NCI-H1694 (cell line): ENCODE measurements at places on chromosomes 5 and 9.

DNA sequence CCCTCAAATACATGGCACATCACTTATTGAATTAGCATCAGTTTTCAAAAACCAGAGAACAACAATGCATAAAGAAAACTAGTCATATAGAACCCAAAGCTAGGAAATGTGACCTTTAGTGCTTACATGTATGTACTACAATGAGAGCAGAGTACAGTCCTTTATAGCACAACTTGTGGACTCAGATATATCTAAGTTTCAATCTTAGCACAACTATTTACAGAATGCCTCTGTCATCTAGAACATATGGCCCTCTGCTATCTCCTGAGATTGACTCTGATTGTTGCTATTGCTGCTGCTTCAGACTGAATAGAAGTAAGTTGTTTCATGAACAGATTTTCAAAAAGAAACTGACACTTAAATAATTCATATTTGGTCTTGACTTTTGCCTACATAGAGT, 1536.2 kb downstream of the EFNA5 start:
- no peak for DNase-seq

GRCh38 chr5:1658665-1659064, 134.9 kb upstream of the LPCAT1 start:
- DNase-seq = no peak

DNA sequence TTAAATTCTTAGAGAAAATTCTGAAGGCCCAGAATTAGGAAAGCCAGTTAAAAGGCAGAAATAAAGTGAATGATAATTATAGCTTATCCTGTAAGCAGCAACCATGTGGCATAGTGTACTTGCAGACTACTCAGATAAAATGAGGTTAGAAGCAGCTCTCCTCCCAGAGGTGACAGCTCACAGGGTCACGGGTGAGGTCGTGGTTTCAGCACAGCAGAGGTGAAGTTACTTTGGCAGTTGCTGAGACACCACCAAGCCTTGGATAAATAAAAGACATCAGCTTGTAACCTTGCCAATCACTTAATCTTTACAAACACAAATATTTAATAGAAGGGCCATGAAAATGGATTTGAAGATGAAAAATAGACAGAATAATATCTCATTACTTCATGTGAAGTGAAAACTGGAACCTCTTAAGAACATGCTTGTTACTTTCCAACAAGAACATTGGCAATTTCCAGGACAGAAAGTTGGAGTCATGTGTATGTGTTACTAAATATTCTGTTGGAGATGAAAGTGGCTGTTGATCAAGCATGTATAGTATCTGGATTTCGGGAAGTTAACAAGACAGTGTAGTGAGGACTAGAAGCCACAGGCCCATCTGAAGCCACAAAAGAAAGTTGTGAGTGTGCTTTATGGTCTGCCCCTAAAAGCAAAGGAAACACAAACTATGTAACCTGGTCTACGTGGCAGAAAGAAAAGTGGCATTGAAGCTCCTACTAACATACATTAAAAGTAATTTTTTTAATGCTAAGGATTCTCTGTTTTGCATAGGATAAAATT, 134.4 kb downstream of the ERCC6L2 start:
- no peak for DNase-seq

GRCh38 chr5:56116599-56117141, 116.5 kb downstream of the ANKRD55 start:
- DNase-seq = no peak

DNA sequence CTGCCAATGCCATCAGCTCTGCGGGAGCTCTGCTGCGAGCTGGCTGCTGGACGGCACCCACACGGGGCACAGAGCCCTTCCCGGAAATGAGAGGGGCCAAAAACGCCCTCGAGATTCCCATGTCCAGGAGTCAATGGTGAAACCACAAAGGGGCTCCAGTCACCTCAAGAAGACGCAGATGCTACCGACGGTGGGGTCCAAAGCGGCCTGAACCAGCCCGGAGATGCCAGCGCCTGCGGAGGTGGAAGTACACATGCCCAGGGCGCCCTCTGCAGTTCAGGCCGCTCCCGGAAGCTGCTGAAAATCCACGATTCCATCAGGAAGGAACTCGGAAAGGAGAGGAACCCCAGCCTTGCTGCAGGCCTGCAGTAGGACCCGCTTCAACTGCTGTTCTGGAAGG, 82.4 kb upstream of the SELENOP start:
- DNase-seq = peak; percentile 28

- no peak for DNase-seq
These were observed 284.1 kb upstream of the GRAMD2B start for GRCh38 chr5:126139086-126139485.

DNA sequence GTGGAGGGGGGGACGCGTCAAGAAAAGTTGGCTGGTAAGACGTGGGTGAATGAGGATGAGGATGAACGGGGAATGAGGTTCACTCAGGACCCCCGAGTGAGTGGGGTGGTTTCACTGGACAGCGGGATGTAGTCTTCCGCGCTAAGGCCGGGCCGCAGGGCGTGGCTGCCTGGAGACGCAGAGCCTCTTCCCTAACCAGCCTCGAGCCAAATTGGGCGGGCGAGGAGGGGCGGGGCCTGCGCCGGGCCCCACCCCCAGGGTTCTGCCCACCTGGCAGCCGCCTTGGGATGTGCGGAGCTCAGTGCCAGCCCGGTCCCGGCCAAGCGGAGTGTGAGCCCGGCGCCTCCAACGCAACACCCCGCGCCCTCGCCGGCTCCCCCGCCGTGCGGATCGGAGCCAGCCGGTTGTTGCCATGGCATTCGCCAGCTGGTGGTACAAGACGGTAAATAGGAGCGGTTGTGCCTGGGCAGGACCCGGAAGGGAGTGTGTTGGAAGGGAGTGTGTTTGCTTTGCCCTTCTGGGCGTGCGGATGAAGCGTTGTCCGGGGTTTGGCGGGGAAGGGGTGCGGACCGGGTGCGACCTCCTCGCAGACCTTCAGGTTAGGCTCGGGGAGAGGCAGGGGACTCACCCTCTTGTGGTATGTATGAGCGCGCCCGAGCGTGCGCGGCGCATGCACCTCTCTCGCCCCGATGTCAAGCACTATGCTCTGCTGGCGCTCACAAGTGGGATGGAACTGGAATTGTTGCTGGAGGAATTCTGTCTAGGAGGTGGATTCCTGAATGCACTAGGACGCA, 746 bp downstream of the CAST start:
- DNase-seq = peak; percentile 44

GRCh38 chr9:107750741-107751566, 261.4 kb upstream of the KLF4 start:
- DNase-seq = peak; percentile 22

- DNase-seq = no peak
These were observed 6.9 kb downstream of the CCNI2 start for GRCh38 chr5:132754111-132754510.

DNA sequence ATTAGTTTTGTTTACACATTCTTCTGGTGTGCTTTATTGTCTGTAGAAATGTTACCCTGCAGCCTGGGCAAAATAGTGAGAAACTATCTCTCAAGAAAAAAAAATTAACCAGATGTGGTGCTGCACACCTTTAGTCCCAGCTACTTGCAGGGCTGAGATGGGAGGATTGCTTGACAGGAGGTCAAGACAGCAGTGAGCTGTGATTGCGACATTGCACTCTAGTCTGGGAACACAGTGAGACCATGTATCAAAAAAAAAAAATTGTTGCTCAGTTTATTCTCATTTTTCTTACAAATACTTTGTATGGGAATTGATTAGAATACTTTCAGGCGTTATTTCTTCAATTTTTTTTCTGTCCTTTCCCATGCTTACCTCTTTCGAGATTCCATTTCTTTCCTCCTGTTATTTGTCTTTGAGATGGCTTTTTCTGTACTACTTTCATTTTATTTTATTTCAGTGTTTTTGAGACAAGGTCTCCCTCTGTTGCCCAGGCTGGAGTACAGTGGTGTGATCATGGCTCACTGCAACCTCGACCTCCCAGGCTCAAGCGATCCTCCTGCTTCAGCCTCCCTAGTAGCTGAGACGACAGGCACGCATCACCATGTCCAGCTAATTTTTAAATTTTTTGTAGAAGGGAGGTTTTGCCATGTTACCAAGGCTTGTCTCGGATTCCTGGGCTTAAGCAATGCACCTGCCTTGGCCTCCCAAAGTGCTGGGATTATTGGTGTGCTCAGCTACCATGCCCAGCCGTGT, 24.9 kb downstream of the TENT2 start:
- no peak for DNase-seq

- no peak for DNase-seq
These were observed 48.2 kb upstream of the GFPT2 start for GRCh38 chr5:180401229-180401907.

DNA sequence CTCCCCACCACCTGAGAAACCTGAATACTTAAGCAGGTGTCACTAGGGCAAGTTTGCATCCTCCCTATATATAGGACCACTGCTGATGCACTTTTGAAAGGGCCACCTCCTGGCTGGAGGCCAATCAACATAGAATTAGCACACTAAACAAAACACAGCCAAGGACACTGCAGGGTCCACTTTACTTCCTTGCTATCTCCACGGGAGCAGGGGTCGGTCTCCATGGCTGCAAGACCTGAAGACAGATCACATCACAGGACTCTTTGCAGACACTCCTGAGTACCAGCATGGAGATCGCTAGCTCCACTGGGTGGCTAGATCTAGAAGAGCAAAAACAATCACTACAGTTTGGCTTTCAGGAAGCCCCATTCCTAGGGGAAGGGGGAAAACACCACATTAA, 72.3 kb downstream of the C9orf153 start:
- DNase-seq = no peak

DNA sequence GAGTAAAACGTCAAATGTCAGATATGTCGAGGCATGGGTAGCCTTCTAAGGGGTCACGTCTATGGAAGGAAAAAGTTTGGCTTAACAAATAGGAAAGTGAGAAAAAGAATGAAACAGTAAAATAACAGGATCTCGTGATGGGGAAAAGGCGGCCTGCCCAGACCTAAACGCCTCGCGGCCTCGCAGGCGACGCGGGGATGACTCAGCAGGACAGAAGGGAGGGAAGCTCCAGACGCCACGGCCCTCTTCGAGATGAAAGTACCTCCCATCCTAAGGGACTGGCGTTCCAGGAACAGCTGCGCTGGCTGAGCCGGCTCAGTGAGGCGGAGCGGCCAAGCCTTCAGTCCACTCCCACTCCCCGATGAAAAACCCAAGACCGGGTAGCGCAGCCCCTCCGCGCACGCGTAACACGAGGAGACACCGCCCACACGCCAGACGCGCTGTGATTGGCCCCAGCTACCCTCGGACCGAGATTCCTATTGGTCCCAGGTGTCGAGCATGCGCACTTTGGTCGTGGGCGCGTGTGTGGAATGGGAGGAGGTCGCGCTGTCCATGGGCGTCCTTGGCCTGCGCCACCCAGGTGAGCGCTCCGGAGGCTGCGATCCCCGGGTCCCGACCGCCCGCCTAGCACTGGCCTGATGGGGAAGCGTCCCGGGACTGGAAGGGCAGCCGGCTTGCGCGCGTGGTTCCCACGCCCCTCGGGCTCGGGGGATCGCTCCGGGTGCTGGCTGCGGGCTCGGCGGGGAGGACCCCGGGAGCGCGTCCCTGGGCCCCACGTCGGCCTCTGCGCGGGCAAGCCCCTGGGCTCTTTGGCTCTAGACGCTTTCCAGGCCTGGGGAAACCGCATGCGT, 588.5 kb downstream of the MTRR start:
- DNase-seq = peak; percentile 75

DNA sequence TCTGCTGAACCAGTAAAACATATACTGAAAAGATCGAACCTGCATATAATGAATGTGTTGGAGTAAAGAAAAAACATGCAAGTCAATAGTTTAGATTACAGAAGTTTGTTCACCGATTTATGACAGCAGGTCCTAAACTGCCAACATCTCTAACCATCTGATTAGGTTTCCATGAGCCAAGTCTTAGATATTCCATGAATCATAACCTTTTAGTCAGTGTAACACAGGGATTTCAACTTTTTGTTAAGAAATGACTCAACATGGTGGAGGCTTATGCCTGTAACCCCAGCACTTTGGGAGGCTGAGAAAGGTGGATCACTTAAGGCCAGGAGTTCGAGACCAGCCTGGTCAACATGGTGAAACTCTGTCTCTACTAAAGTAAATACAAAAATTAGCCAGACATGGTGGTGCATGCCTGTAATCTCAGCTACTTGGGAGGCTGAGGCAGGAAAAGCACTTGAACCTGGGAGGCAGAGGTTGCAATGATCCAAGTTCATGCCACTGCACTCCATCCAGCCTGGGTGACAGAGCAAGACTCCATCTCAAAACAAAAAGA, 38.7 kb downstream of the APC start:
- no peak for DNase-seq

- no peak for DNase-seq
These were observed 569.8 kb downstream of the CTNND2 start for GRCh38 chr5:11334404-11334803.

DNA sequence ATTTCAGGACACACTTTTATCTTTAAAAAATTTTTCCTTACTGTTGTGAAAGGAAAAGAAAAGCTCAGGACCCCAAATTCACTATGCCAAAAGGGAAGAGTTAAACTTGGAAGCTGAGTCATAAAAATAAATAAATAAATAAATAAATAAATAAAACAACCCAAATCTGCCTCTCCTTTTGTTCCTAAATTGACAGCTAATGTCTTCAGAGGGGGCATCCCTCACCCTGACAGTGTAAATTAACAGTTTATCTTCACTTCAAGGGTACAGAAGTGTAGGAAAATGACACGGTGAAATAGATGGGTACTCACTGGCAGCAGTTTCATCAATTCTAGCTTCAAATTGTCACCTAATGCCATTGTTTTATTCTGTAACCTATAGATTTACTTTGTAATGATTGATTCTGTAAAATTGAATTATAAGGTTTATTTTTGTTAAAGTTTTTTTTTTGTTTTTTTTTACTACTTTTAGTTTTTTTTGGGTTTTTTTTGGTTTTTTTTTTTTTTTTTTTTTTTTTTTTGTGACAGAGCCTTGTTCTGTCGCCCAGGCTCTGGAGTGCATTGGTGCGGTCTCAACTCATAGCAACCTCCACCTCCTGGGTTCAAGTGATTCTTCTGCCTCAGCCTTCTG, 18.5 kb upstream of the ANXA1 start:
- DNase-seq = no peak

GRCh38 chr5:81995407-81995806, 23.6 kb downstream of the ATG10 start:
- no peak for DNase-seq

- no peak for DNase-seq
These were observed 81.8 kb upstream of the FANCC start for GRCh38 chr9:95399261-95399660.

GRCh38 chr9:12801663-12802062, 26.8 kb downstream of the LURAP1L start:
- no peak for DNase-seq

- DNase-seq = no peak
These were observed 42.4 kb upstream of the ELL2 start for GRCh38 chr5:96004087-96004486.

DNA sequence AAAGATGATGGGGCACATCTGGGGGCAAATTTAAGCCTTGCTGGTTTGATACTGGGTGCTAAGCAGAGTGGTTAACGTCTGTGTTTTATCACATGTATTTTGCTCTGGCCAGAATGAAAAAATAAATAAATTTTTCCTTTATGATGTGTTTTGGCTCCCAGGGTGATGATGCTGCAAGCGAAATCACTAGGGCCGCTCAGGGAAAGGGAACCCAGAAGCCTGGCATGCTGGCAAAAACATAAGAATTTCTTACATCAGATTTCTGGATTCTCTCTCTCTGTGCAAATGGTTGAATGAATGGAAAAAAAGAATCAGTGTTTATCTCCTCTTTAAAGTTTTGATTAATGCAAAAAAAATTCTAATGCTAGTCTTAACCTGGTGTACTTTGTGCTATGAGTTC, 1975.2 kb upstream of the C9orf72 start:
- no peak for DNase-seq

GRCh38 chr5:176632745-176633144, 2.3 kb downstream of the EIF4E1B start:
- DNase-seq = no peak
